ENCODE measurements at places on chromosomes 5 and 9.

- DNase-seq = no peak
These were observed 124.8 kb downstream of the RGS3 start for GRCh38 chr9:113588242-113588810.

- no peak for DNase-seq
These were observed 41.2 kb upstream of the ABCA1 start for GRCh38 chr9:104969116-104969515.

GRCh38 chr5:27311544-27311943, 273.2 kb upstream of the CDH9 start:
- DNase-seq = no peak

DNA sequence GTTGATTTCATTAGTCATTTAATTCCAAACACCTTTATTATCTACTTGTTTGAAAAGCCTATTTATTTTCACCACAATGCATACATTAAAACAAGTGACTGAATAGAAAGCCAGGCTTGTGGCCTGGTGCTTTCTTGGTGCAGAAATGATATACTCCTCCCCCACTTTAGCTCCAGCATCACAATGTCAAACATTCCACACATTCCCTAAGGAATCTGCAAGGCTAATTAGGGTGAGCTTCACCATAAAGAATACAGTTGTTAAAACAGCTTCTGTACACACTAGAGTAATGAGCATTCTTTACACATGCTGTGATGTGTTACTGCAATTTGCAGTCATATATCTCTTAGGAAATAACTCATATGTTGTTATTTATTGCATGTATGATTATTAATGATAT, 705.7 kb downstream of the CETN3 start:
- DNase-seq = no peak

GRCh38 chr5:64612344-64612961, 77.8 kb upstream of the SHISAL2B start:
- DNase-seq = peak; percentile 2

- no peak for DNase-seq
These were observed 3.6 kb downstream of the GLDC start for GRCh38 chr9:6641961-6642360.

- DNase-seq = no peak
These were observed 363.8 kb downstream of the LRRC70 start for GRCh38 chr5:62942384-62942783.

GRCh38 chr9:125844611-125845010, 97.4 kb downstream of the PBX3 start:
- no peak for DNase-seq

GRCh38 chr5:139712412-139712811, 64.3 kb downstream of the CXXC5 start:
- no peak for DNase-seq

DNA sequence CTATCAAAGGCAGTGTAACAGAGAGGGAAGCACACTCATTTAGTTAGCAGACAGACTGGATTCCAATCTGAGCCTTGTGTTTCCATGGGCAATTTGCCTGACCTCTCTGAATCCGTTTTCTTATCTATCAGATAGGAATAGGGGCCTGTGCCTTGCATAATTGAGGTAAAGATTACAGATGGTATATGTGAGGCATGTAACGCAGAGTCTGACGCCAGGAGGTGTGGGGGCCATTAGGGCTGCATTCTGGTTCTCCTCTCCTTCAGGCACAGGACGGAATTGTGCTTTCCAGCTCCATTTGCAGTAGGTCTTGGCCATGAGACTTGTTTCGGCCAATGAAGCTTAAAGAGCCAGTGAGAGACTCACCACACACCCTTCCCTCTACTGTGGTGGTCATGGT, 97.6 kb downstream of the FRMD3 start:
- DNase-seq = no peak

GRCh38 chr9:32863291-32863690, 80.0 kb downstream of the TMEM215 start:
- no peak for DNase-seq

DNA sequence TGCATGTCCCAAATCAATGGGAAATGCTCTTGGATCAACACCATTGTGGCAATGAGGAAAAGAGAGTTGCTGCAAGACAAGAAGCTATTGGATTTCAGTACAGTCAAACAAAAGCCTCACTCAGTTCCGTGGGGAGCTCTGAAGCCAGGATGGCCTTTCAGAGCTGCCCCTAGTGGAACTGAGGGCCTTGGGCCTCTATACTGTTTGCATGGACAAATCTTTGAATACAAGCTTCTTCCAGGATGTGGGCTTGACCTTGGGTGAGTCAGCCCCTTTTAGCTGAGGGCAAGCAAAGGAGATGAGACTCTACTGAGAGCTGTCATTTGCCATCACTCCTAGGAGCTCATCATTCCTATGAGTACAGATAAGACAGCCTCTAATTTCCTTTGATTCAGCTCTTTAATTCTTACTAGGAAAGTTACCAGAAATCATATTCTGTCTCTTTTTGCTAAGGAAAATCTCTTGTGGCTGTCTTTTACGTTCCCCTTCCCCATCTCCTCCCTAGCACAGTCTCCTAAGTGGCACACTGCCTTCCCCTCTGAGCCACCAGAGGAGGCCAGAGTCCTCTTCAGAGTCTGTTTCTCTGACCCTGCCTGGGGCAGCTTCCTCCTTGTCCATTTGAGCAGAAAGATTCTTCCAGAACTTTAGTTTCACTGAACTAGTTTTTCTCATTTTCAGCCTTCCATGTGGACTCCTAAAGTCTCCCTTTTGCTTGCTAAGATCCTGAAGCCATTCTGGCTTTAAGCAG, 168.8 kb upstream of the POC5 start:
- DNase-seq = peak; percentile 15

DNA sequence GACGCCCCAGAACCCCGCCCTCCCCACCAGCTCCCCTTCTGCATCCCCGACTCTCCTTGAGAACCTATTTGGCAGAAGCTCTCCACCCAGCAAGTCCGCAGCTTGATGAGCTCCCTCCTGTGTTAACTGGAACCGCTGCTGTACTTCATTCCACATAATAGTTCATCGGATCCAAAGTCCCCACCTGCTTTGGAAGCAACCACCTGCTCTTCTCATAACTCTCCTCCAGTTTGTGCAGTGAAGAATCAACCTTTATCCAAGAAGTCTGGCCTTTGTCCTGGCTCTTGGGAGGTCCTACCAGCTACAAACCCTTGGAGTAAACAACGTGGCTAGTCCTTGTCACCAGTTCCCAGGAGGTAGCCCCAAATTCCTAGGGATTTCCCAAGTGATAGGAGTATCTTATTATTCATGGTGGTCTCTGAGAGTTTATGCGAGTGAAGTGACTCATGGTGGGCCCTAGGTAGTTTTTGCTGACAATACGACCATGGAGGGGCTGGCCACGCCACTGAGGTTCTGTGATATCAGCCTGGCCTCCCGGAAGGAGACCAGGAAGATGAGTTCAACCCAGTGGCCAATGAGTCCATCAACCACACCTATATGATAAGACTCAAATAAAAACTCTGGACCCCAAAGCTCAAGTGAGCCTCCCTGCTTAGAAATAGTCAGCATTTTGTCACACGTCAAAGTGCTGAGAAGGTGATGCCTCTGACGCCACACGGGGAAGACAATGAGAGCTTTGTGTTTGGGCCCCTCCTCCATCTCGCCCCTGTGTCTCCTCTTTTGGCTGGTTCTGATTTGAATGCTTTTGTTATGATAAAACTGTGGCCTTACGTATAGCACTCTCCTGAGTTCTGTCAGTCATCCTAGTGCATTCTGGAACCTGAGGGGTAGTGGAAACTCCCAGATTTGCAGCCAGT, 3.6 kb upstream of the IL4 start:
- DNase-seq = no peak

GRCh38 chr5:150580917-150581316, 59.5 kb upstream of the SYNPO start:
- no peak for DNase-seq

DNA sequence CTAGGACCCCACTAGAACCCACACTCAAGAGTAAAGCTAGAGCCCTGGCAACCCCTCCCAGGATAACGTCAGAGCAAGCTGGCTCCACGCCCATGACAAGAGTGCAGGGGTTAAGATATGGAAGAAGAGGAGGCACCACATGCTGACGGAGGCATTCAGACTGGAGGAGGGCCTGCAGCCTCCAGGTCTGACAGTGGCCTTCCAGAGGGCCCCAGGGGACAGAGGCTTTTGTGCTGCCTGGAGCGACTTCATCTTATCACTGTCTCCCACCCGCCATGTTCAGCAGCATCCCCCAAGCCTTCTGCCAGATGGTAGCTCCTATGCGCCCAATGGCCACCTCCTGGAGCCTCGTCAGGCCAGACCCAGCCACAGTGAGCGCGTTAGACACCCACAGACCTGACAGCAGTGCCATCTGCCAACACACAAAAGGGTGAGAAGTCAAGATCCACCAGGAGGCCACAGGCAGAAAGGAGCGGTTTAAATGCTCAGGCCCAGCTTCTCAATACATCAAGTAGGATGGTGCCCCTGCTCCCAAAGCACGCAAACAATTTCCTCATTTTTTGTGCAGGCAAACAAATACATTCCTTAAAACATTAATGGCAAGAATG, 65.8 kb downstream of the C5orf15 start:
- DNase-seq = no peak

- no peak for DNase-seq
These were observed 83.2 kb downstream of the PHAX start for GRCh38 chr5:126683912-126684311.

DNA sequence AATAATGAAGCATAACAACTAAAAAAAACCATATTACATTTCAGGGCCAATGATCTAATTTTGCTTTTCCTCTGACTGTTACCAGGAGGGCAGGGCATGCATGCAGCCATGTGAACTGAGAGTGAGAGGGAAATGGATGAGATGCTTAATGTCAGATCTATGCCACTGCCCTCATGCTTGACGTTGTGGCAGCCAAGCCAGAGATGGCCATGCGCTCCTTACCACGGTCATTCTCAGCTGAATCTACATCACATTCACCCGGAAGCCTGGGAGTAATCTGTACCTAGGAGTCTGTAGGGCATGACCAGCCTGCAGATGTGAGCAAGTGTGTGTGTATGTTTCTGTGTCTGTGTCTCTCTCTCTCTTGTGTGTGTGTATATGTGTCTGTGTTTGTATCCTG, 183.7 kb downstream of the KDM4C start:
- no peak for DNase-seq

- DNase-seq = no peak
These were observed 72.5 kb upstream of the RASA1 start for GRCh38 chr5:87195104-87195591.

DNA sequence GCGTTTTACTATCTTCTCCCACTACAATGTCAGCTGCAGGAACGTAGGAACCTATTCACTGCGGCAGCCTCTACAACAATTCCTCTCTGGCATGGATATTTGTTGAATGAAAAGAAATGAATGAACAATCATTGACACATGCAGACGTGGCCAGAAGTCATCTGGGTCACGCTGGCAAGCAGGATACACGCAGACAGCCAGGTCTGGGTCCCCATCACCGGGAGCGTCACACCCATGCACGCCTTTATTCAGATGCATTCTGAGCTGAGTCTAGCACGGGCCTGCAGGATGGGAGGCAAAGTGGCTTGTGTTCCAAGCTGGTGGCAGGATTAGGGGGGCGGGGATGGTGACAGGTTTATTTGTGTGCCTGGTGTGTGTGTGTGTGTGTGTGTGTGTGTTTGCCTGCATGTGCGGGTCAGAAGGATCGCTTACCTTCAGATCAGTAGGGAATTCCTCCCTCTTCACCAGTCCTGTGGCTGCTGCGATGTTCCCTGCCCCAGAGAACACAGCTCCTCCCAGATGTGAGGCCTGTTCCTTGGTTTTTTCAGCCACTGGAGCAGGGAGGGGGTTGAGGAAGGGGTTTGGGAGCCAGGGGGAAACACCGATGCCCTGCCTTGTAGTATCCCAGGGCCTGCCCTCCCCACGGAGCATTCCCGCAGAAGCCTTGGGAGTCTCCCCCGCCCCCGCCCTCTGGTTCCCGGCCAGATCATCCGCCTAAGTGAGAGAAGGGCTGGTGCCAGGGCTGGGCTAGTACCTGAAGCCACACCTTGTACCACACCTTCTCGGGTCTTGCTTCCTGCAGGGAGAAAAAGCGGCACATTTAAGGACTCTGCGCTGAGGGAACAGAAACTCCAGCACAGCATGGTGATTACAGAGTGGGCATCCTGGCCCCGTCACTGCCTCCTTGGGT, 4.1 kb downstream of the SNCB start:
- DNase-seq = no peak

DNA sequence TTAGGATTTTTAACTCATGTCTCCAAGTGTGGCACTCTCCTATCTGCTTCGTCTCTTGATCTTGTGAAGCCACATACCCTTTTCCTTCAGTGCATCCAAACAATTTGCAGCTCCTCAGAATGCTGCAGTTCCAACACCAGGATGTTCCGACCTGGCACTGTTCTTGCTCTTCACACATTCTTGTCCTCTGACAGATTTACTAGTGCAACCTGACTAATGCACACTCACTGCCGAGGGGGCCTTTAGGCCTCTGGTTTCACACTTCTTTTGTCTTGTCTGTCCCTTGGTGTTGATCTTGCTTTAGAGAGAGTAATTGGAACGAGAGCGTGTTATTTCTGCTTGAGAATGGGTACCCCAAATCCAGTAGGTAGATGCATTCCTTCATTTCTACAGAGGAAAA, 15.0 kb downstream of the ARHGAP26 start:
- DNase-seq = no peak

DNA sequence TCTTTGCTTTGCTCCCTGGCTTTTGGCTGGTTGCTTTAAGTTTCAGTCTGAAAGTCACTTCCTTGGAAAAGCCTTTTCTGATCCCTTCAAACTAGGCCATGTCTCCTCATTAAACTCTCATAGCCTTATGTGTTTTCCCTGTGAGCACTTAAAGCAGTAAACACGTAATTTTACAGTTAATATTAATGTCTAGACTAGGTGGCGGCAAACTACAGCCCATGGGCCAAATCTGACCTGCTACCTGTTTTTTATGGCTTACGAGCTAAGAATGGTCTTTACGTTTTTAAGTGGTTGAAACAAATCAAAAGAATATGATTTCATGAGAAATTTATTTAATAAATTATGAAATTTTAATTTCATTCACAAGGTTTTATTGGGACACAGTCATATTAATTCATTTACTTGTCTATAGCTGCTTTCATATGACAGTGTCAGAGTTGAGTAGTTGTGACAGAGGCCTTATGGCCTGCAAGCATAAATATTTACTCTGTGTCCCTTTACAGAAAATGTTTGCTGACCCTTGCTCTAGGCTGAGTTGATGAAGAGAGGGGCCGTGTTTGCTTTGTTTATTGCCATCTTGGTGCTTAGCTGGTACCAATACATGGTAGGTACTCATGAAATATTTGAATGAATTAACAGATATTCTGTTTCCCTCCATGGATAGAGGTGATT, 7.4 kb downstream of the SLC44A1 start:
- DNase-seq = no peak

All from CD4-positive, alpha-beta T cell treated with Interleukin-21 for 1 hour (primary cell).